ENCODE measurements at places on chromosomes 7 and 10.
A peak's percentile ranks its signal among the peaks of the same experiment; 100 is the strongest.

DNA sequence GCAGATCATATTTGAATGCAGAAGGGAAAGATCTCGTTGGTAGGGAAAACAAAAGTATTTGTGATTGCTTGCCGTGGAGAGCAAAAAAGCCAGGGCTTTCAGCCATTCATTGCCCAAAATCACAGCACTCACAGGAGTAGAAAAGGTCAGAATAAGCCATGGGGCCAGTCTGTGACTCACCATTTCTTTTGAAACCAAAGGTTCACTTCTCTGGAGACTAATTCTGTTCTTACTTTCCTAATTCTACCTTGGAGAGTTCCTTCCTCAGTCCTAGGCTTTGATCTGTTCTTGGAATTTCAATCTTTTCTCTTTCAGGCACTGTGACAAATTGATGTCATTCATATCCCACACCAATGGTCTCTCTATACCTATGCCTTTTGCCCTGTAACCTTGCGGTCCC is 54.1 kb upstream of the FAM180A start:
- no peak for DNase-seq

DNA sequence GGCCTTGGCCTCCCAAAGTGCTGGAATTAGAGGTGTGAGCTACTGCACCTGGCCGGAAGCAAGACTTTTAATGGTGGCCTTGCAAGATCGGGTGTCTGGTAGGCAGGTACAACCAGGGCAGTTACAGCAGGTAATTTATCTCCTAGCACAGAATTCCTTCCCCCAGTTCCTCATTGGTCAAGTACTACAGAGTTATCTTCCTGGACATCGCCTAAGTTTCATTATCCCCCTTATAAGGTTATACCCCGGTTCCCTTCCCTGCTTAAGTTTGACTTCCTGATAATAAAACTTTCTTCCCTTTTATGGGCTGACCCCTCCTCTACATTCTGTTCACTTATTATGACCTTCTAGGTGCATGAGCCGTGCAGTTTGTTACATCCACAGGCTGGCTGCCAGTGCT is 19.0 kb upstream of the CYP3A43 start:
- no peak for DNase-seq

- DNase-seq, result no peak
Measured at GRCh38 chr7:266851-267840, 22.8 kb upstream of the FOXL3 start.

- no peak for DNase-seq
Measured at GRCh38 chr7:37918526-37918925, 1.9 kb upstream of the SFRP4 start.

DNA sequence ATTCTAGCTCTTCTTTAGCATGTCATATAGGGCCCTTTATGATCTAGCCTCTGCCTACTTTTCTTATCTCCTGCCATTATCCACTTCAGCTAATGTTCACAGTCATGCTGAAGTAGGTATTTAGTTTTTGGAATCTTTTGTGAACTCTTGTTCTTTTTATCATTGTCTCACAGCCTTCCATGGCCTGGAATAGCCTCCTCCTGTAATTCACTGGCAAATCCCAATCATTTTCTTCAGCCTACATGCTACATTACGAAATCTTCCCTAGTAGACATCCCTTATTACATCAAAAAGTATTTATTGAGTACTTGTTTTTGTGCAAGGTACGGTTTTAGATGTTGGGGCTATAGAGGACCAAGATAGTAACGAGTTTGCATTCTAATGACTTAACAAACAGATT is 3.4 kb upstream of the KIF20B start:
- DNase-seq, result no peak

GRCh38 chr7:110204527-110204926 is 886.4 kb upstream of the LRRN3 start:
- no peak for DNase-seq

- no peak for DNase-seq
Measured at GRCh38 chr10:127343821-127344220, 147.4 kb upstream of the INSYN2A start.

GRCh38 chr7:116280803-116281202 is 70.5 kb downstream of the TES start:
- DNase-seq, result no peak

DNA sequence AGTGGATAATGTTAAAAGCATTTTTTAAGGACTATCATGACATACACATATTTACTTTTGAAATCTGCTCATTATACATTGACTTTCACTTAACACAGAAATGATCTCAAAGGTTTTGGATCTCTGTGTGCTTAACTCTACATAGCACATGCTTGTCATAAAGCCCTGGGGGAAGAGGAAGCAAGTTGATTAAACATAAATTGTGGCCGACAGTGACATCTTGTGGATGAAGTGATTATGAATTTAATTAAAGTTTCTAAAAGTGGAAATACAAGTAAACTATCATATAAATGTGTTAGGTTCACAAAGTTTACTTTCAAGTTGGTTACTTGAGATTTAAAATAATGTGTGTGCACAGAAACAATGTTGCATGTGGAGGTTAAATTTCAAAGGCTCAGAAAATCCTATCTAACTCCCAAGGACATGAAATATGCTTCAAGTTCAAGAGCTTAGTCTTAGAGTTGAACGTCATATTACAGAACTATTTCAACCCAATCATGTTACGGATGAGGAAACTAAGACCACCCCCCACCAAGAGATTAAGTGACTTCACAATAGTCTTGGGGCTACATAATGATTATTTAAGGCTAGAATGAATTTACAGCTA is 1247.8 kb downstream of the GATA3 start:
- DNase-seq, result peak; percentile 11

- no peak for DNase-seq
Measured at GRCh38 chr10:123689880-123690279, 23.7 kb downstream of the GPR26 start.

DNA sequence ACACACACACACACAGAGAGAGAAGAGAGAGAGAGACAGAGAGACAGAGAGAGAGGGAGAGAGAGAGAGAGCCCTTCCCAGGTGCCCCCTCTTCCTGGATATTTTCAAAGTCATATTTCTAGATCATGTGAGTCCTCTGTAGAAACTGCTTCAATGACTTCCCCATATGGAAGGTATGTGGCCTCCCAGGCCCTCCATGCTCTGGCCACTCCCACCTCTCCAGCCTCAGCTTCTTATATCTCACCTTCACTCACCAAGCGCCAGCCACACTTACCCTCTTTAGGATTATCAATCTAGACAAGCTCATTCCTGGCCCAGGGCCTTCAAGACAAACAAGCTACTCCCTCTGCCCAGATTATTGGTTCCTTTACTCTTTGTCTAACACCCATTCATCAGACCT is 259.7 kb downstream of the MTERF1 start:
- DNase-seq, result no peak

DNA sequence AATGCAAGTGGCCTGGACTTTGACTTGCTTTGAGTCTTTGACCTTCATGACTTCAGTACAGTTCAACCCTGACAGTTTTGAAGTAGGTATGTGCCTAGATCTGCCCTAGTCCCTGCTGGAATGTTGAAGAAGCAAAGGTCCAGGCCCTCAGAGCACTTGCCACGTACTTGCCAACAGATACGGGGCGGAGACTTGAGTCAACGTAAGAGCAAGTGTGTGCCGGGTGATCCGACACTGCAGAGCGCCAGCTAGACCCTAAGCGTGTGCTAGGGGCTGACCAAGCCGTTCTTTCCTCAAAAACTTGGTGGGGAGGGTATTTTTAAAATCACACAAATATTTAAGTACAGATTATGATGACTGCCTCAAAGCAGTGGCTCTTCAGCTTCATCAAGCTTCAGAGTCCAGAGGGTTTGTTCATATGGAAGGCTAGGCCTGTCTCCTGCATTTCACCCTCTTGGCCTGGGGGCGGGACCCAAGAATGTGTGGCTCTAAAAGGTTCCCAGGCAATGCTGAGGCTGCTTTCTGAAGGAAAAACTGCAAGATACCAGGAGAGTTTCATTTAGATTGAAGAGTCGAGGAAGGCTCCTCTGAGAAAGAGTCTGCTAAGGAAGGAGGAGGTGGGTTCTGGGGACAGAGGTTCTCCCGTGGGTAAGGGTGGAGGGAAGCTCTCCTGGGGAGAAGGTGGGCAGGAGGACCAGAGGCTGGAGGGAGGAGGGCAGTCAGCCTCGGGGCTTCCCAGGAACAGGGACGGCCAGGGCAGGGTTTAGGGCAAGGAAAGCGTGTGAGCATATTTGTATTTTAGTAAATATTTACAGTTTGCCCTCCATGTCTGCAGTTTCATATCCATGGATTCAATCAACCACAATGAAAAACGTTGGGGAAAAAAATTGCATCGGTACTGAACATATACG is 160.3 kb downstream of the EGFR start:
- no peak for DNase-seq

- DNase-seq, result no peak
Measured at GRCh38 chr7:158858592-158859503, 2.5 kb downstream of the DYNC2I1 start.

DNA sequence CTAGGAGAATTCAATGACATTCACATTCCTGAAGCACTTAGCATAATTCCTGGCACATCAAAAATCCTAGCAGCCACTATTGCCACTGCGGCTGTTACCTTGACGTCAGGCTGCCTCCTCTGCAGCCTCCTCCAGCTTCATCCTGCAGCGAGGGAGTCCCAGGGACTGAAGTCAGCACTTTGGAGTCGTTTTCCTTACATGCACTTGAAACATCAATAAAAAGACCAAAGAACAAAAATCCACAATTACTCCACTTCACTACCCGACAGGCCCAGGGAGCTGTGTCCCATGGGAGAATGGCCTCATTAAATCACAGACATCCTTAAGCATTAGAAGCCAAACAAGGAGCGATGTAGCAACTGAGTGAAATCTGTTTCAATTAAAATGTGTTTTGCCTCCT is 48.6 kb upstream of the NANOS1 start:
- DNase-seq, result no peak

DNA sequence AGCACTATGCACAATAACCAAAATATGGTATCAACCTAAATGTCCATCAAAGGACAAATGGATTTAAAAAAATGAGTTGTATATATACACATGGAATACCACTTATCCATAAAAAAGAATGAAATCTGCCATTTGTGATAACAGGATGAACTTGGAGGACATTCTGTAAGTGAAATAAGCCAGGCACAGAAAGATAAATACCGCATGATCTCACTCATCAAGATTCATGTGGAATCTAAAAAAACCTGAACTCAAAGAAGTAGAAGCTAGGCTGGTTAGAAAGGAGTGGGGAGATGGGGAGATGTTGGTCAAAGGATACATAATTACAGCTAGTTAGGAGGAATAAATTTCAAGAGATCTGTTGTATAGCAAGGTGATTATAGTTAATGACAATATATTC is 17.3 kb upstream of the AOC1 start:
- no peak for DNase-seq

DNA sequence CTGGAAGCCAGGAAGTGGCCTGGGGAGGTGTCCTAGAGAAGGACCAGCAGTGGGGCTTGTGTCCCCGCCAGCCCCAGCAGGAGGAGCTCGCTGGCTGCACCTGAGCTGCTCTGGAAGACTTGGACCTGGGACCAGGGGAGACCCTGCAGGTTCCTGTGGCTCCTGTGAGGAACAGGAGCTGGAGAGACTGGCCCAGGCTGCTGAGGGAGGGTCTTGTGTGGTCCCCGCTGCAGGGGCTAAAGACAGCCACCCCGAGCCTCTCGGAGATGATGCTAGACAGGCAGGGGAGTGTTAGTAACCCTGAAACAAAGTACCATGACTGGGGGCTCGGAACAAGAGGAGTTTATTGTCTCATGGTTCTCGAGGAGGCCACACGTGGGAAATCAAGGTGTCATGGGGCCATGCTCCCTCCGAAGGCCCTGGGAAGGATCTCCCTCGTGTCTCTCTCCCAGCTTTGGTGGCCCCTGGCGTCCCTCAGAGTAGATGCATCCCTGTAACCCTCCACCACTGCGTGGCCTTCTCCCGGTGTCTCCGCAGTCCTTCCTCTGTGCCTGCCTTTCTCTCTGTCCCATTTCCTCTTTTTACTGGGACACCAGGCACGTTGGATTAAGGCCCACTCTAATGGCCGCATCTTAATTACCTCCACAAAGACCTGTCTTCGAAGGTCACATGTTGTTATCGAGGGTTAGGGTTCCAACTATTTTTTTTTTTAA is 348.4 kb downstream of the GLRX3 start:
- no peak for DNase-seq

DNA sequence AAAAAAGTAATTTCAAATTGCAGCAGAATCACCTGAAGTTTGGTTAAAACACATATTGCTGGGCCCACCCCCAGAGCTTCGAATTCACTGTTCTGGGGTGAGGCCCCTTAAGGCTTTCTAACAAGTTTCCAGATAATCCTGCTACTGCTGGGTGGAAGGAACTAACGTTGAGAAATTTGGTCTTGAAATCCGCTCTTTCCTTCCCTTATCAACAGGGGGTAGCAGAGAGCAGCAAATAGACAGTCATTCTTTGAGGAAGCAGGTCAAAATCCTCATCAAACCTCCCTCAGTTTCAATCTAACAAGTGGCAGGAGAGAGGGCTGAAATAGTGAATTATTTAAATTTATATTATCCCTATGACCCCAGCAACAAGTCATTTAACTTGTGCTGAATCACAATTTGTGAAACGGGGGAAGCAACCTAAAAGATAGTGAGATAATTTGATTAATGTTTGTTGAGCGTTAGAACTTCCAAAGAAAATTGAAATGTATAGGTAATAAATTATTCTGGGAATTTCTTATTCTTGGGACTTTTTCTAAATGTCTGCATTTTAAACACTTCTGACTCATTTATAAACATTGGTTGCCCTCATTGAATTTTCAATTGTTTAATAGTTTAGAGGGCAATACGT is 21.7 kb upstream of the MALSU1 start:
- DNase-seq, result peak; percentile 61

GRCh38 chr7:118755067-118755625 is 530.6 kb downstream of the ANKRD7 start:
- no peak for DNase-seq

DNA sequence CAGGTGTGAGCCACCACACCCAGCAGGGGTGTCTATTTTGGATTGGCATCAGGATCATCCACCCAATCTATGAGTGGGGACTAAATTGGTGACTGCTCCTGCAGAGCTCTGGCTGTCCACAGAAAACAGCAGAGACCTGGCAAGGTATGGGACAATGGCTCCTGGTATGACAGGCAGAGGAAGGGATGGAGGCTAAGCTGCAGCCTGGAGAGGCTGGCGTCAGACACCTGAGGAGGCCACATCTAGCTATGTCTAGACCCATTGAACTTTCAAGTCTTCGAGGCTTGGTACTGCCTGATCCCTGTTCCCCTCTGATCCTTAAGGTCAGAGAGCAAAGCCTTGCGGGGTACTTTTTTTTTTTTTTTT is 3.2 kb upstream of the SERPINE1 start:
- DNase-seq, result no peak

DNA sequence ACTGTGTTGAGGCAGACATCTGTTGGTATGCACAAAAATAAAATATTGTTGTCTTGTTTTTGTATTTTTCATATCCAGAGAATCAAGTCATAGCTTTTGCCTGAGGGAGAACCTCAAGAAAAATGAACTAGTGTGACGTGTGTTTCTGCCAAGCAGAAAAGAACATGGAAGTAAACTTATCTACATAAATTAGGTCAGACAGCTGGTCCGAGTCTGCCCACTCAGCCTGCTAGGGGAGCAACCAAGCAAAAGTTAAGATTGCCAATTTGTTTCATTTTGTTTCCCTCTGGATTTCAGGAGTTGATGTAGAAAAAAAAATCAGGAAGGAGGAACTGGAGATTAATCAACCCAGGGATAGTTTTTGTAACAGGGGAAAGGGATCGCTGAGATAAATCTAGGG is 572.4 kb upstream of the LRRTM3 start:
- DNase-seq, result no peak

GRCh38 chr10:13296476-13296875 is 3.4 kb downstream of the PHYH start:
- DNase-seq, result no peak
